ENCODE measurements at places on chromosomes 4 and X.
A peak's percentile ranks its signal among the peaks of the same experiment; 100 is the strongest.

- DNase-seq = no peak
Observed at GRCh38 chr4:73815145-73815544, 21.3 kb upstream of the CXCL6 start.

DNA sequence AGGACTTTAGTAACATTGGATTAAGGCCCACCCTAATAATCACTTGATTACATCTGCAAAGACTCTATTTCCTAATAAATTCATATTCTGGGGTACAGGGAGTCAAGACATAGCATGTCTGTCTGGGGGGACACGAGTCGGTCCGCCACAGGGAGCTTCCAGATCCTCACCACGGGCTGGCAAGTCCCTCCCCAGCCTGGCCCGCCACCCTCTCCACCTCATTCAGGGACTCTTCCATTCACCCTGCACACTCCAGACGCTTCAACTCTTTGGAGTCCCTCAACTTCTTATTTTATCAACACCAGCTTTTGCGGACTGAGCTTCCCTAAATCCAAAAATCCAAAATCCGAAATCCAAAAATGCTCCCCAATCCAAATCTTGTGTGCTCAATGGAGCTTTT, 71.2 kb downstream of the DCTD start:
- no peak for DNase-seq

DNA sequence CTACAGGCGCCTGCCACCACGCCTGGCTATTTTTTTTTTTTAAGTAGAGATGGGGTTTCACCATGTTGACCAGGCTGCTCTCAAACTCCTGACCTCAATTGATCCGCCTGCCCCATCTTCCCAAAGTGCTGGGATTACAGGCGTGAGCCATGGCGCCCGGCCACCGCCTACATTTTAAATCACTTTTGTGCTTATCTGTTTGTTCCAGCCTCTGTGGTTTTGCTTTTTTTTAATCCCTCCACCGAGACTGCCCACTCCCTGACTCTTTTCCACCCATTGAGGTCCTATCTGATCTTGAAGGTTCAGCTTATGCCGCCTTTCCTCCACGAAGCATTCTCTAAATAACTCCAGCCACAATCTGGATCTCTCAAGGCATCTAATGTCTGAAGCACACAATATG, 73.5 kb downstream of the CHRDL1 start:
- no peak for DNase-seq

DNA sequence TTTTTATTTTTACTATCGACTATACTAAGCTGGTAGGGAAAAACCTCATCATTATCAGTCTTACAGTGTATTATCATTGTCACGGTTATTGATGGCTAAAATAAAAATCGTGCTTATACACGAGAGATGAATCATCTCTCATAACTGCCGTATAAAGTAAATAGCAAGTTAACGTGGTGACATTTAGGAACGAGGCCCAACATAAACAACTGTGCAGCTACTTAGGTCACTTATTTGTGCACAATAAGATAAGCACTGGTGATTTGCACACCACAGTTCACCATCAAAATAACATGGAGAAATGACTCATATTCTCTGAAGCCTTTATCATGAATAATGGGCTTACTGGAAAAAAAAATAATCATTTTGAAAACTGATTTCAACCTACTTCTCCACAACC, 482.0 kb upstream of the TENM3 start:
- DNase-seq = no peak

GRCh38 chr4:16048619-16049419, 35.0 kb downstream of the PROM1 start:
- DNase-seq = no peak

DNA sequence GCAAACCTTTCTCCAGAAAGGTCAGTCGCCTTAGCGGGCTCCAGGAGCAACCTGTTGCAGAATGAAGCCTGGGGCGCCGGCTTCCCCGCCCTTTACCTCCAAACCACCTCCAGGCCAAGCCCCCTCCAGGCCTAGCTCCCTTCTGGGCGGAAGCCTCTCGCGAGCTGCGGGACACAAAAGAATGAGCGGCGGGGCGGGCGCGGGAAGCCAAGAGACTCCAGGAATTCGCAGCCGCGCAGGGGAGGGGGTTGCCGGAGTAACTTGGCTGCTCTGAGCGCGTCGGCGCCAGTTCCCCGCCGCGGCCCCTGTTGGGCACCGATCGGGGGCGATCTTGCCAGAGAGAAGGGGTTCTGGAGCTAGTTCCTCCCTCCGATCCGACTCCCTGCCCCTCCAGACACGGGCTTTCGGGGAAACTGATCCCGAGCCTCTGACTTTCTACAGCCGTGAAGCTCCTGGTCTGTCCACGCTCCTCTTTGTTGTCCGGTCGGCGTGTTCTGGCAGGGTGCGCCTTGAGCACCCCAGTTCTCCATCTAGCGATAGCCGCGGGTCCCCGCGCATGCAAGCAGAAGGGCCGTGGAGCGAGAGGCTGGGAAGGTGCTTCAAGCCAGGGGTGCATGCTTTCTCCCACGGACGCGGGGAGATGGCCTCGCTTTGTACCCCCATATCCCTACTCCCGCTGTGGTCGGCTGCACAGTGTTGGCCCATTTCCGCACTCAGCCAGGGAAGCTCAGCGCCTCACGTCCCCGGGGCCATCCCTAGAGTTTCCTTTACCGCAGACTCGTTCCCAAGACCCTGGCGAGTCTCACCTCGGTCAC, 1.2 kb downstream of the PROM1 start:
- no peak for DNase-seq

DNA sequence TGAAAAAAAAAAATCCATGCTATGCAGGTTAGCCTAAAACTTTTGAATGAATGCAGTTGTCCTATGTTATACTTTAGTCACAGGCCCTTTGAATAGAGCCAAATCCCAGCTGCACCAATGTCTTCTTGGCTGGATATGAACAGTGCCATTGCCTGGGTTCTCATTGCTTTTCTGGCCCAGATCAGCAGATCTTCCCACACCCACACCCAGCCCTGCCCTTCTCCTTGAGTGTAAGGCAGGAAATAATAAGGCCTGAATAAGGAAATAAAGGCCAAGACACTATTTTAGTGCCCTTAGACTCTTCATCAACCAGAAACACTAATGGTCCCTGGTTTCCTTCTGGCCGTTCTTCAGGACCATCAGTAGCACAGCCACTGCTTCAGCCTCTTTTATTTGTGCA, 66.6 kb downstream of the USP38 start:
- no peak for DNase-seq

DNA sequence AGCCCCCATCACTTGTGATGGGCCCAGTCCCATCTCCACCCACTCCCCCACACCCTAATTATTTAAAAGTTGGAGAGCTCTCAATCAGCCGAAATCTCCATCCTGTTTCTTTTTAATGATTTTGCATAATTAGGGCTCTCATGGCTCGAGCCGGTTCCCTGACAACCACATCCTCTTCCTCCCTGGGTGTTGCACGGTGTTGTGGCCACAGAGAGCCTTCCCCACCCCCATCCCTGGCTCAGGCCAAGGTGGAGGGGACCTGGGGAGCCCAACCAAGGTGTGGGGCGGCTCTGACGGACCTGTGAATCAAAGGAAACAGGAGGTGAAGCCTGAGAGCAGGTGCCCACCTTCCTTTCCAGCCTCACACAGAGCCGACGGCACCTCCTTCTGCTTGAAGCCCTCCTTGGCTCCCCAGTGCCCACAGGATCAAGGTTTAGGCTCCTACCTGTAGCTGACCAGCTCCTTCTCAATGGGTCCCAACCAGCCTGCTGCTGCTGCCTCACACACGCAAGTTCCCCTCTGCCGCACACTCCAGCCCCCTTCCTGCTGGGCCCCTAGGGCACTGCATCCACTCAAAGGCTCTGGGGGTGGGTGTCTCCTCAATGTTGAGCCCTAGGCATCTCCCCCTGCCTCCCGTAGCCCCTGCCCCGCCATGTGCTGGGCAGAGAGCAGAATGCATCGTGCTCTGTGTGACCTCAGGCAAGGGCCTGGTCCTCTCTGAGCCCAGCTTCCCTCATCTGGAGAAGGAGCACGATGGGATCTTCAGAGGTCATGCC, 68.7 kb downstream of the WFS1 start:
- DNase-seq = no peak

GRCh38 chrX:38578167-38578566, 16.8 kb downstream of the TSPAN7 start:
- DNase-seq = no peak

DNA sequence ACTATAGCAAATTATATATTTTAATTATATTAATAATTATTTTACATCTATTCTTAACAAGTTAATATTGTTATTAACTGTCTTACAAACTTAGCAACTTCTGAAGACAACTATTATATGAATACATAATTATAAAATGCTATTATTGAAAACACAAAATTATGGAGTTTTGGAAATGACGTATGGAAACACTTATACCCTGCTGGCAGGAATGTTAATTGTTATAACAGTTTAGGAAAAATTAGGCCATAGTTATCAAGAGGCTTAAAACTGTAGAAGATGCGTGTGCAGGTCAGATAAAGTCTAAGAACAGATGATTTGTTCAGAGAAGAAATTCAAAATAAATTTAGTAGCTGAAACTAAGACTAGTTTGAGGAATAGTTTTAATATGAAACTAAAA, 211.7 kb downstream of the FAT4 start:
- DNase-seq = no peak

- no peak for DNase-seq
Observed at GRCh38 chr4:5874811-5875449, 18.0 kb downstream of the CRMP1 start.

GRCh38 chr4:84495794-84496261, 3.3 kb downstream of the NKX6-1 start:
- DNase-seq = no peak

DNA sequence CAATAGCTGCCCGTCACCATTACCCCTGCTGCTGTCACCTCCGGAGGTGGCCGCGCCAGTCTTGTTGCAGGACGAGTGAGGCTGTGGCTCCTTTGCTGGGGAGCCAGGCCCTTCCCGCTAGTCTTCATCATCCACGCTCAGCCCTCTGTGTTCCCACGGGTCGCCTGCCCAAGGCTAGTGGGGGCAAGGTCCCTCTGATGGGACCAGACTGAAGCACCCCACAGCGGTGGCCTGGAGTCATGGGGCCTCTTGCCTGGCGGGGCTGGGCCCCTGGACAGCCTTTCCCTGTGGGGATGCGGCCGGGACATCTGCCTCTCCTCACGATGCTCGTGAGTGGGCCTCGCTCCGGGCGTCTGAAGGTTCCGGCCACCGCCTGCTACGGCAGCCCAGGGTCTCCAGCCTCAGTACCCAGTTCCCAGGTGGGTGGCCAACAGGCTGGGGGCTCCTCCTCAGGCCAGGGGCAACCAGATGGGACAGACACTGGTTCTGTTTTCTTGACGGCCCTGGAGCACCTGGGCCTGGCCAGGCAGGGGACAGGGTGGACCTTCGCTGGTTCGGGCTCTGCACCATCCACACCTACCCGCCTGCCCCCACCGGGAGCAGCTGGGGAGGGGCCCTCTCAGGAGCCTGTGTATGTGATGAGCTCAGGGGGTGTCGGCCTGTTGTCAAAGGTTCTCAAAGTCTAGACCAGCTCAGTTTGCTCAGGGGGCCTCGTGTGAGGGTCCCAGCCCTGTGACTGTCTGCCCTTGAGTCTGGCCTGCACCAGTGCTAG, 32.3 kb downstream of the DOK7 start:
- DNase-seq = no peak

- no peak for DNase-seq
Observed at GRCh38 chr4:74308215-74308614, at the start of gene EPGN. Gene EPGN (plus strand): TSS chr4:74308470. CDS start chr4:74308534, 64 bp downstream.

DNA sequence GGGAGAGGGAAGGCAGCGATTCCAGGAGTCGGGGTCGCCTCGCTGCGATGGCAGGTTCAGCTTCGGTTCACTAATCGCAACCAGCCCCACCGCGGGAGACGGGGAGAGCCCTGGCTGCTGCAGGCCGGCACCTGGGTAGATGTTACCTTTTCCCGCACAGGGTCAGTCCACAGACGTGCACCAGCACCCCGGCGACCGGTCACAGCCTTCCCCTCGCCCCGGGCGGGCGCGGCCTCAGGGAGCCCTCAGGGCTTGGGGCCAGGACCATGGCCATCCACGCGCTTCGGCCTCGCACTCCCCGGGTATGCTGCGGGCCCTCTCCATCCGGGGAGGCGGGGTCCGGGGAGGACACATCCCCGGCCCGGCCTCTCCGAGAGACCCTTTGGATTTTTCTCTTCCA, 26.1 kb upstream of the EXOC1L start:
- no peak for DNase-seq

GRCh38 chrX:10022580-10023245, 55.6 kb downstream of the CLDN34 start:
- no peak for DNase-seq

- no peak for DNase-seq
Observed at GRCh38 chr4:15237648-15238230, 190.1 kb upstream of the C1QTNF7 start.

- DNase-seq = no peak
Observed at GRCh38 chrX:112668476-112669409, 11.0 kb downstream of the LHFPL1 start.

GRCh38 chr4:24519649-24520048, 64.7 kb downstream of the DHX15 start:
- DNase-seq = no peak

- no peak for DNase-seq
Observed at GRCh38 chrX:30881797-30882196, 7.3 kb downstream of the TAB3 start.

DNA sequence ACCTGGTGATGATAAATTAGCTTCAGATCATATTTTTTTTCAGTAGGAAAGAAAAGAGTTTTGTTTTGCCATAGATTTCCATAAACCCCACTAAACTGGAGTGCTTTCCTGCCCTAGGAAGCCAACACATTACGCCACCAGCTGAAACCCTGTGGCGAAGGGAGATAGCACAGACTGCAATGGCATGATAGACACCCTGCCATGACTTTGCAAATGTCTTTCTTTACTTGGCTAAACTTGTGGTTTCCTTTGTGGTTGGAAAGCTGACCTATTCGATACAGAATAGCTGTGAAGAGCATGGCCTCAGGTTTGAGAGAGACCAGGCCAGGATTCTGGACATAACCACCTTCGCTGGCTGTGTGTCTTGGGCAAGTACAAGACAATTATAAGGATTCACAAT, 19.1 kb downstream of the MFAP3L start:
- DNase-seq = no peak

GRCh38 chr4:114180481-114180880, 201.0 kb upstream of the ARSJ start:
- peak; percentile 10 for DNase-seq

GRCh38 chr4:139826426-139826825, 160.8 kb downstream of the MGST2 start:
- no peak for DNase-seq

DNA sequence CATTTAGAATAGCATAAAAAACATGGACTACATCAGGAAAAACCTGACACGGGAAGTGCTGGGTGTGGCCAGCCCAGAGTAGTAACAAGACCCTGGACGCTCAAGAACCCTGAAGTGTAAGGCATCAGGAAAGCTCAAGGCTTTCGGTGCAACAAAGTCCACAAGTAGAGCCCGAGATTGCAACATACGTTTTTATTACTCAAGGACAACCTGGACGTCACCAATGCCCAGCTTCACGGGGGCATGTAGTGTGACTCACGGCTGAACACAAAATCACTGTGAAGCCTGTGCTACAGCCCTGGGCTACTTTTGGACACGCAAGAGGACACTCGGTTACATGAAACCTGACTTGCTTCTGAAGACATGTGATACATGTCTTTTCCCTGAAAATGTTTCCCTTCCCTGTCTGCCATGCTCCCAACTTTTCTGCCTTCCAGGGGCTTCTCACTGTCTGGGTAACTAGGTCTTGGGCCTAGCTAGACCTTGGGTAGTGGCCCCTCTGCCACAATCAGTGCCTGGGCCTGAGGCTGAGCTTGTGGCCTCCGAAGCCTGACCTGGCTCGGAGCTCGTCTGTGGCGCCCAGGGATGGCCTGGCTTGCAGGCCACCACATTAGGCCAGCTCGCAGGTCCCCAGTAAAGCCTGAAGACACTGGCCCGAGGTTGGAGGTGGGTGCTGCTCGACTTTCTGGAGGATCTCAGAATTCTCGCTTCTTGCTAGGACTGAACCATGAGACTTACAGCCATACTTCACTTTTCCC, 9.2 kb downstream of the IRAK1 start:
- no peak for DNase-seq

- DNase-seq = no peak
Observed at GRCh38 chr4:77235289-77235854, 78.4 kb downstream of the CCNG2 start.

Data from T-helper 9 cell (primary cell).